Neural crest cell (in vitro differentiated cells): ENCODE measurements at places on chromosomes 3 and 15.

GRCh38 chr3:184590795-184591194 is 29.2 kb downstream of the EPHB3 start:
- DNase-seq: no peak

DNA sequence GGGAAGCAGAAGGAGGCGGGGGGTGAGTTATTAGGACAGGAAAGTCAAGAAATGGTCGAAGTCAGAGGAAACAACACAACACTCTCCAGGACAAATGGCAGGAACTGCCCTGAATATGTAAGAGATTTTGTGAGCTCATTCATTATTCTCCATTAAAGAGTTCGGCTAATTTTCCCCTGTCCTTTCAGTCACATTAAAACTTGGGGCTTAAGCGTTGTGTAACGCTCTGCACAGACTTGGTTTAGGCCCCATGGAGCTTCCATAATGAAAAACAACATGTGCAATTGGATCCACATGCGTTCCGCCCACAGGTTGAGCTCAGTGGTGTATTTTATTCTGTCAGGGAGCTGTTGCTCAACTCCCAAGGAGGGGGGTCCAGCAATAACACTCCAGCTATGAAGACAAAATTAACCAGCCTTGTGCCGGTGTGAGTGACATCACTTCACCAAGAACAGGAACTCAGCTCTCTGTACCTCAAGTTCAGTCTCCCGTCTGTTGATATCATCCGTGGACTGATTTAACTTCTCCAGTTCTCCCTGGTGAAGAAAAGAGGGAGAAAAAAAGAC is 2.3 kb downstream of the SH3BP5 start:
- DNase-seq: no peak

GRCh38 chr3:30747771-30748281 is 141.4 kb downstream of the TGFBR2 start:
- no peak for DNase-seq

- no peak for DNase-seq
Measured at GRCh38 chr15:40333922-40334492, 6.7 kb downstream of the CCDC9B start.

- no peak for DNase-seq
Measured at GRCh38 chr3:188683032-188683521, 488.7 kb upstream of the TPRG1 start.

GRCh38 chr3:71055257-71056001 is 528.1 kb downstream of the FOXP1 start:
- no peak for DNase-seq

GRCh38 chr15:91965501-91966193 is 112.1 kb downstream of the SLCO3A1 start:
- DNase-seq: no peak

DNA sequence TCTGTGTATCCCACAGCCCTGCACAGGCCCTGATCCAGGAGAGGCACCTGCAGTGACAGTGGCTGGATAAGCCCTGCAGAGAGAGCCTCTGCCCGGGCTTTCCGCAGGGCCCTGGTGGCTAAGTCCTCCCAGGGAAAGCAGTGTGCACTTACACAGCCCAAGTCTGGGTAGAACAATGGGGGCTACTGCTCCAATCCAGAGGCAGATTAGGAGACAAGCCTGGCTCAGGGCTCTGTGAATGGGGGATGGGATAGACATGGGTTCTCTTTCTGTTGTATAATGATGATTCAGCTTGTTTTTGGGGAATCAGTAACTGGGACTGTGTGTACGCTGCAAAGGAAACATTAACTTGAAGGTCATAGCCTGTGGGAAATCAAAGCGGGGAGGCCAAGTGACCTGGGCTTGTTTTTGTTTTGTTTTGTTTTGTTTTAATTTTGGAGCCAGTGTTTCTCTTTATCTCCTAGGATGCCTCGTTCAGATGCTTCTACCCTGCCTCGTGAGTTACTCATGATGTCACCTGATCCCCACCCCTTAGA is 4.1 kb upstream of the ALDH1L1 start:
- no peak for DNase-seq

- no peak for DNase-seq
Measured at GRCh38 chr3:156388497-156389448, 166.1 kb downstream of the SSR3 start.

DNA sequence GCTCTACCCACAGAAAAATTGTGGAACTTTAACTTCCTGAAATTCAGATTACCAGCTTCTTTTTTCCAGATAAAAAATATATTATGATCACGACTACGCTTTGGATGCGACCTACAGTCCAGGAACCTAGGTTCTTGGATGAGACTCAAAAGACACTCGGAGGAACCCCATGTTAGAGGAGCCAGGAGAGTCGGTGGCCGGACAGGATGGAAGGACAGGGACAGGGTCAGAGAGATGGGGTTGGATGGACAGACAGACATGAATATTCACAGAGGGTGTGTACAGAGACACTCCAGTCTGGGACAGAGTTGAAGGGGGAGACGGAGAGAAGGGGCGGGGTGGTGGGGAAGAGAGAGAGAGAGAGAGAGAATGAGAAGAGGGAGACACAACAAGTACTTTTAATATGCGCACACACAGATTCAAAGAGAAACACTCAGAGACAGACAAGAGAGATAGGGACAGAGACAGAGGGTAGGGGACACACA is 9.5 kb downstream of the FAM3D start:
- DNase-seq: no peak

GRCh38 chr3:188749830-188750229 is 421.9 kb upstream of the TPRG1 start:
- no peak for DNase-seq

- DNase-seq: peak; percentile 89
Measured at GRCh38 chr3:14508966-14509795, 31.0 kb downstream of the GRIP2 start.

DNA sequence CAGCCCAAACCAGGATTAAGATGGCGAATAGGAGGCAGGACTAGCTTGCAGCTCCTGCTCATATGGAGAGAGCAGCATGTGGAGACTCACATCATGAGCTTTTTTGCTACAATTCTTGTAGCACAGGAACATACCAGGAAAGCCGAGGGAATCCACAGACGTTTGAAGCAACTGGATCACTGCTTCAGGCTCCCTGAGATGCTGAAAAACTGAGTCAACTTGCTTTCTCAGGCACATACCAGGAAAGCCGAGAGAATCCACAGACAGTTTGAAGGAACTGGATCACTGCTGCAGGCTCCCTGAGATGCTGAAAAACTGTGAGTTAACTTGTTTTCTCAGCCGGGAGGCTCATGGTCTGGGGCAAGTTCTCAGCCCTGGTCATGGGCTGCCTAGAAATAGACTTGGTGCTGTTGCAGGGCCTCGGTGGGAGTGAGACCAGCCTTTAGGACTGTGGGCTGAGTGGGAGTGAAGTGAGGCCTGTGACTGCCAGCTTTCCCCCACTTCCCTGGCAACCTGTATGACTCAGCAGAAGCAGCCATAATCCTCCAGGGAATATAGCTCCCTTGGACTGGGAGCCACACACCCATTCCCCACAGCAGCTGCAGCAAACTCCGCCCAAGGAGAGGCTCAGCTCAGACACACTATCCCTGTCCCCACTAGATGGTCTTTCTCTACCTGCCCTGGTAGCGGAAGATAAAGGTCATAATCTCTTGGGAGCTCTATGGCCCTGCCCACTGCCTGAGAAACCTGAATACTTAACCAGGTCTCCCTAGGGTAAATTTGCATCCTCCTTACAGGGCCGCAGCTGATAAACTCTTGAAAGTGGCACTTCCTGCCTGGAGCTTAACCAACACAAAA is 51.9 kb upstream of the PFN2 start:
- DNase-seq: no peak

- no peak for DNase-seq
Measured at GRCh38 chr15:59879506-59880265, 124.4 kb upstream of the FOXB1 start.

- no peak for DNase-seq
Measured at GRCh38 chr3:184388164-184388935, 8.5 kb downstream of the CHRD start.

GRCh38 chr3:196971094-196971698 is 2.6 kb upstream of the PIGZ start:
- DNase-seq: no peak

- DNase-seq: no peak
Measured at GRCh38 chr3:84961011-84961410, 2.2 kb downstream of the CADM2 start.

- DNase-seq: no peak
Measured at GRCh38 chr15:67366904-67367303, 112.3 kb downstream of the IQCH start.

GRCh38 chr3:33209357-33209756 is 9.3 kb downstream of the SUSD5 start:
- DNase-seq: no peak

DNA sequence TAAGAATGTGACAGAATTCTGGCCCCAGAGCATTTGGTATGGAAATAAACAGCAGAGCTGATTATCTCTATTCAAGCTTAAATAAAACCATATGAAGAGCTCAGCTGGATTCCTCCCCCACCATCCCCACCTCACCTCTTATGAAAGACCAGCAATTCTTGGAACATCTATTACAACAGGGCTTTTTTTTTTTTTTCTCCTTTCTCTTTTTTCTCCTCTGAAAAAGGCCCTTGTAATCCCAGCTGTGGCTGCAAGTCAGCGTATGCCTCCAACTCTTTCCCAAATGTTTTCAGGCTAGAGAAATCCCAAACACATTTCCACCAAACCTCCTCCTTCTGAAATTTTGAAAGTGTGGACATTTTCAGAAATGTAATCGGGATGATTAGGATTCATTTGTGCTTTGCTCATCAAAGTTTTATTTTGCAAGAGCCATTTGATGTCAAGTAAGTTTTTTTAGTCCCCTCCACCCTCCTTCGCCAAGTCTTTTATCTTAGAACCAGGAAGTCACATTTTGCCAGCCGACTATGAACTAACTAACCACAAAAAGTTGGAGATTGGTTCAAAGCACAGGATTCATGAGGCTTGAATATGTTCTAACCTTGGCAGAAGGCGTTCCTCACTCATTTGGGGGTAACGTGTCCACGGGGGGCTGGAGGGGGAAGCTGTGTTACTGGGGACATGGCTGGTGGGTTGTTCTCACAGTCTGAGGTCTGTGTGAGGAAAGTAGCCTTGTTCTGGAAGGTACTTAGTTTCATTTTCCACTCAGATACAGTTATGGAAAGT is 142.0 kb upstream of the PDZRN3 start:
- no peak for DNase-seq

- DNase-seq: no peak
Measured at GRCh38 chr3:46604127-46604526, 8.2 kb upstream of the FAM240A start.

DNA sequence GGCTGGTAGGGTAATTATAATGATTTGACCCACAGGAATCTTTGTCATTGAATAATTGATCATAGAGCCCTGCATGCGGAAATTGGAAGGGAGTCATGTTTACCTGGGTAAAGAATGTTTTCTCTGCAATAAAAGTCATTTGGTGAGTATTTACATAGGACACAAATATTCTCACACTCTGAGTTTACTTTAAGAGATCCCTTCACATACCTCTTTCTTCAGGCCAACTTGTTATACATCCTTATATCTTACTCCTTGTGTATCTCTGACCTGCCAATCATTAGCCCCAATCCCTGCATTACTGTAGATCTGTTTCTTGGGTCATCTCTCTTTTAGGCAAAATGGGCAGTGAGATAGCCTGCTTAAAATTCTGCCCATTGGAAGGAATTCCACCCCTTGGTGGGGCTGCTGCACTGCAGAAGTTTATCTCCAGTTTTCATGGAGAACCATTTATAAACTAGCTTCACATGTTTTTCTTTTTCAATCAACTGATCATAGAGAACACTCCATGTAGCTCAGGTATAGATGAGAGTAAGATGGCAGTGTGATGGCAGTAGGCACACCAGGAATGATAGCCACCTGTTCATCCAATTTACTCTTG is 46.2 kb downstream of the ILDR1 start:
- no peak for DNase-seq

DNA sequence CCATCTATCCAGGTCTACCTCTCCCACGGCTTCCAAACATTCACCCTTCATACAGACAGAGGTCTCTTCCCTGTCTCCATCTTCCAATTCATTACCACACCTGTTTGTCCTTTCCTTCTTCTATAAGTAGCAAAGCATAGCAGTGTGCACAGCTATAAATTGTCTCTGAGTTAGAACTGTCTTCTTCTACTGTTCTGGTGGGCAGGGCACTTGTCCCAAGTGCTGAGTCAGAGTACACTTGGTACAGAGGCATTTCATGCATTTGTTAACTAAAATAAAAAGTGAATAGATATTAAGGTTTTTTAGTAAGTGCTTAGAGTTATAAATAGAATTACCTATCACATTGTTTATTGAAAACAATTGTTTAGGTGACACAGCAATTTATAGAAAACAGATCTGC is 150.1 kb upstream of the CCDC54 start:
- no peak for DNase-seq

DNA sequence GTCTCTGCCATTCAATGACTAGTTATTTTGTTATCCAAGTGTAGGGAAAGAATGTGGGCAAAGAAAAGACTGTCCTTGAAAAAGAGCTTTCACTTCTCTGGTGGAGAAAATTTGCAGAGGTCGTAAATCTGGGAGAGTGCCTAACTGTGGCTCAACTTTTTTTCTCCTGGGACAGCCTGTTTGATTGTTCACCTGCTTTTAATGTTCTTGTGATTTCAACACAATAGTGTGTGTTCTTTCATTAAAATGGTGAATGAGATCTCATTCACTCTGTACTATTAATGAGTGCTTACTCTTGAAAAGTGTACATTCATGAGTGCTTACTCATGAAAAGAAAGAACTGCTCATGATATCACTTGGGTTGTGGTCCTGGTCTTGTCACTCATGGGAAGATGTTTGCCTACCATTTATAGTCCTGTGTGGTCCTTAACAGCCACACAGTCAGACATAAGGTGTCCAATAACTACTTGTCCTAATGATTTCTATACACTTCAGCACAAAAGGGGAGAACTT is 567.3 kb downstream of the GRM7 start:
- no peak for DNase-seq

DNA sequence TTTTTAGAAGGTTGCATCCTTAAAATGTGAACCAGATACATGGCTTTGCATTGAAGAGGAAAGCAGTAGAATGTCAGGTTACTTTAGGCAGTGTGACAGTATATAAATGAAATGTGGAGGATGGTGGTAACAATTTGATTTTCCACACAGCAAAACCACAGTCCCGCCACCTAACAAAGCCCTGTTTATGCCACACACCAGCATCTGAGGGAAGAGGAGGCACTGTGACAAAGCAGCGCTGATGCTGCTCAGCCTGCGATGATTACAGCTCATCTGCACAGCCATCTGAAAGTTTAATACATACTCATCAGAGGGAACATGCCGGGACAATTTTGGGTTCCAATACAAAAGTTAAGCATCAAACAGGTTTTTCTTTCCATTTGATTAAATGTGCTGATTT is 8.9 kb downstream of the RNF7 start:
- no peak for DNase-seq

- no peak for DNase-seq
Measured at GRCh38 chr3:27532426-27533260, 48.5 kb upstream of the SLC4A7 start.

GRCh38 chr3:72147600-72147999 is 362.7 kb upstream of the PROK2 start:
- DNase-seq: no peak

DNA sequence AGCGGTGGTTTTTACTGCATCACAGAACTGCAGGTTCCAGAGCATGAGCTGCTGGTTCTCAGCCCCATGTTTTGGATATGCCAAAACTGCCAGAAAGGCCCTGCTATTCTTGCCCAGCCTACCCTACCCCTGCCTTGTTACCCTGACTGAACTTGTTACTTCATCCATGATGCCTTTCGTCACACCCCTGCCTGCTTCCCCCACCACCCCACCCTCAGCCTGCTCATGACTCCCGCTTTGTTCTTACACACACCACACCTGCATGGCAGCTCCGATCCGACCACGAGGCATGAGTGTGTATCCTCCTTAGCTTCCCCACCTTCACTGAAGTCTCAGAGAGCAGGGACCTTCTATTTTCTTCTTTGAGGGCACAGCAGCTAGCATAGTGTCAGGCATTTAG is 5.1 kb upstream of the TM4SF1 start:
- no peak for DNase-seq
